CD4-positive, alpha-beta T cell treated with Interleukin-12 subunit alpha and Interleukin-12 subunit beta, for 1 hour (primary cell): ENCODE measurements at places on chromosomes 6 and 20.

- no peak for DNase-seq
Measured at GRCh38 chr6:91221072-91221720, 634.3 kb upstream of the MAP3K7 start.

DNA sequence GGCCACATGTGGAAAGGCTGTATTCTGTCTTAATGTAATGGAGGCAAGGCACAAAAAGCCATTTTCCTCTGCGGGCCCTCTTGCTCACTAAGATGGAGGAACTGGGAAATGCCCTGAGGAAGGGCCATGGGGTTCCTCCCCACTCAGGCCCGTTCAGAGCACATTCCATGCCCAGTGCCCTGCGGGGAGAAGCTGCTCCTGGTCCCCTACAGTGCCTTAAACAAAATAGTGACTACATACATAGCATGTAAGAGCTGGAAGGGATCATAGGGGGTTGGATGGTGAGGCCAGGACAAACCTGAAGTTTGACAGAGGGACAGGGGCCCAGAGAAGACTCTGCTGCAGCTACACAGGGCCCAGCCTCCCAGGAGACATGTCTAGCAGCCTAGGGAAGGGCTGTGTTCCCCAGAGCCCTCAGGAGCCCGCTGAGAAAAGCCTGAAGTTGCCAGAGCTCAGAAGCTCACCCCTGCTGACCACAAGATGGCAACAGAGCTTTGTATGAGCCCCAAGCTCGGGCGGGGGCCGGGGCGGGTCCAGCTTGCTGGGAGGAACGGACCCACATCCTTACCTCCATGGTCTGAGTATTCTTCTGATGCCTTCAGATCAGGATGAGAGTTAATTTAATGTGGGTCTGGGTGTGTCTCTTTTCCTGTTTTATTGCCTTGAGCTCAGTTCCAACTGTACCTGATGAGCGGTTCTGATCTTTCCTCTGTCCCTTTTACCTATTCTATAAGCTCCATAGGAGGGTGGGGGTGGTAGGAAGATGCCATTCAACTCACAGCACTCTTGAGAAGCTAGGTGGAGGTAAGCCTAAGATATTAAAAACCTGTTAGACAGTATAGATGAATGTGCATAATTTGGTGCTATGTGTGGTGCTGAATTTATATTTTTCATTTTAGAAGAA is 242.9 kb downstream of the CDC5L start:
- DNase-seq, result peak; percentile 33

DNA sequence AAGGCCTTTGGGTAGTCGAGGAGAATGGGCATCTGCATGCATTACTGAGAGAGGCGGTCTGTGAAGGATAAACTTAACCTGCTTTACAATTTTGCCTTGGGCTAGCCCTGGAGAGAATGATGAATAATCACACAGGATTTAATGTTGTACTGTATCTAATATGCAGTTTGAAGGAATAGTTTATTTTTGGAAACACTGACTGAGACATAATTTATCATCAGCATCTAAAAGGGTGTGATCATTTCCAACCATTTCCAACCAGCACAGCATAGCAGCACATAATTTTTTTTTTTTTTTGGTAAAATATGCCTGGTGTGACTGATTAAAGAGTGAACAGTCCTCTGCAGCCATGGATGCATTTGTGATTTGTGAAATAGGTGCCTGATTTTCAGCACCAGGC is 519.5 kb downstream of the PHF3 start:
- DNase-seq, result no peak

- DNase-seq, result no peak
Measured at GRCh38 chr20:63744574-63745423, 5.2 kb downstream of the SLC2A4RG start.

- DNase-seq, result no peak
Measured at GRCh38 chr20:45985573-45985972, 13.6 kb upstream of the ZNF335 start.

DNA sequence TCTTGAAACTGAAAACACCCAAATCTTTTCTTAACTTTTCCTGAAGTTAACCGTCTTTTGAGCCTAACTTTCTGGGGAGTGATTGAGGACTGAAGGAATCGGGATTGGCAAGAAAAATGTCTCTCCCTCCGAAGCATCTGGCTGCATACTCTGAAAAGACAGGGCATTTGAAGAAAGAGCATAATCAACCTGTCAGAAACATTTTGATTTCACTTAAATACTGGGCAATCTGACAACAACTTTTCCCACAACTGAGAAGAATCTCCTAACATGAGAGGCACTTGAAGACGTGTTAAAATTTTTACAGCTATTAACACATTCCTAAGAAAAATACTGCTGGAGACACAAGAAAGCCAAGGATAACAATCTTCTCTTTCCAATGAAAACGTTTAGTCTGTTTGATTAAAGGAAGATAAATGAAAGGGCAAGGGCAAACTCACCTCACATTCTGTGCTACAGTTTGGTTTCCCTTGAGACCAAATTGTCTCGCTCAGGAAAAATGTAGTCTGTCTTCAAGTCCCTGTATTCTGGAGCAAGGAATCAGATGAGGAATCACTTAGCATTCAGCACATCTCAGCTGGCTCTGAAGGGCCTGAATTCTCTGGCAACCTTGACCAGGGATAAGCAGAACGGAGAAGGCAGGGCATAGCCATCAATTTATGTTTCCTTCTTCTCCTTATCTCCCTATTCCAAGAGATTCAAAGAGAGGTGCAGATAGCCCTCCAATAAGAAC is 76.1 kb downstream of the TBX18 start:
- no peak for DNase-seq

DNA sequence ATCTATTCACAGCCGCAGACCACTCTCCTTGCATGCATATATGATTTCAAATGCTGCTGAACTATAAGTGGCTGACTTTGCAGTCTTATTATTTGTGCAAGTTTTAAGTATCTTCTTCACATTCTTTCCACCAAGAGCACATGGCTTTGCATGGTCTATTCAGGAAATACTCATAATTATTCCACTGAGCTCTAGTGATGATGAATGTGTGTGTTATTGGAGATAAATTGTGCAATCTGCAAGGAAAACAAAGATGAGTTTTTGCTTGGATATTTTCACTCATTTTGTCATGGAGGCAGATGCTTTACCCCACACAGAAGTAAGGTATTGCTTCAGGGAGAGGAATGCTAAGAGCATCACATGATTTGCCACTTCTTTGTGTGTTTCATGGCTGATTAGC is 764.6 kb downstream of the TBC1D32 start:
- no peak for DNase-seq

GRCh38 chr6:106517706-106518105 is 111.6 kb downstream of the RTN4IP1 start:
- no peak for DNase-seq

DNA sequence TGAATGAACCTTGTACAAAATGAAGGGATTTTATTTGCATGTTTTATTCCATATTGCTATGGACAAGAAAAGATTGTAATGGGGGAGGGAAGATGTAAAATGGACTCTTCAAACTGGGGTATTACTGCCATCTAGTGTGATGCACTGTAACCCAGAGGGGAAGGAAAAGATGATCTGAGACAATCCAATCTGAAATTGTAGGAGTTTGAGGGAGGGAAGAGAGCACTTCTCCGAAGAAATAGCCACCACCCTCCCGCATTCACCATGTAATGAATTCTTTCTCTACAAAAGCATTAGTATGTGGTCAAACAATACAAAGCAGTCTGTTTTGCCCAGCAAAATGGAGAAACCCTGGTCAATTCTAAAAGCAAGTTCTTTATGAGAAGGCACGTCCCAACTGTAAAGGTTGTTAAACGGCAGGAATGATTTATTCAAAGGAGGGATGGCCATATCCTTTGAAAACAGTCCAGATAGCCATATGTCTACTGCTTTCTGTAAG is 679.5 kb upstream of the NRSN1 start:
- DNase-seq, result no peak

DNA sequence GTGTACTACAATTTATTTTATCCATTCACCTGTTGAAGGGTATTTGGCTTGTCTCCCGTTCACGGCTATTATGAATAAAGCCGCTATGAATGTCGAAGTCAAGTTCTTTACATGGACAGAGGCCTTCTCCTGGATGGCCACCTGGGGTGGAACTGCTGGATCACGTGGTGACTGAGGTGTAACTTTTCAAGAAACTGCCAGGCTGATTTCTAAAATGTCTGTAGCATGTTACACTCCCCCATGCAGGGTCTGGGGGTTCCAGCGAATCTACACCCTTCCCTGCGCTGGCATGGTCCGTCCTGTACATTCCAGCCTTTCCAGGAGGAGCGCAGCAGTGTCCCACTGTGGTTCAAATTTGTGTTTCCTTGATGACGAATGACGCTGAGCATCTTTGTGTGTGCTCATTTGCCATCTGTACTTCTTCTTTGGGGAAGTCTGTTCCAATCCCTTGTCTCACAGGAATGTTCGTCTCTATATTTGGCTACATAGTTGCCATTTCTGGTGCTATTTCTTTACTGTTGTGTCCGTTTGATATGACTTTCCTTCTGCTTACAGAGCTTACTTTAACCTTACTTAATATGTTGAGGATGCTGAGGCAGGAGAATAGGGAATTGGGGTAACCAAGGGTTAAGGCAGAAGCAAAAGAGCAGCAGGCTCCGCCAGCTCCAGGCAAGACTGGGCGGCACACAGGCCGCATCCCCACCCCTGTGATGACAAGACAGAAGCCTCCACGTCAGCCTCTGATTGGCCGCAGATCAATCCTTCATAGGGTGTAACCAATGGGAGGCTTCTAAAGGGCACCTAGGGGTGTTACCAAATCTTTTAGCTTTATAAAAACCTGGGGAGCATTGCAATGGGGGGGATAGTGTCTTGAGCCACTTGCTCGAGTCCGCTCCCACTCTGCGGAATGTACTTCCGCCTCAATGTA is 106.6 kb downstream of the TAF4 start:
- DNase-seq, result no peak

DNA sequence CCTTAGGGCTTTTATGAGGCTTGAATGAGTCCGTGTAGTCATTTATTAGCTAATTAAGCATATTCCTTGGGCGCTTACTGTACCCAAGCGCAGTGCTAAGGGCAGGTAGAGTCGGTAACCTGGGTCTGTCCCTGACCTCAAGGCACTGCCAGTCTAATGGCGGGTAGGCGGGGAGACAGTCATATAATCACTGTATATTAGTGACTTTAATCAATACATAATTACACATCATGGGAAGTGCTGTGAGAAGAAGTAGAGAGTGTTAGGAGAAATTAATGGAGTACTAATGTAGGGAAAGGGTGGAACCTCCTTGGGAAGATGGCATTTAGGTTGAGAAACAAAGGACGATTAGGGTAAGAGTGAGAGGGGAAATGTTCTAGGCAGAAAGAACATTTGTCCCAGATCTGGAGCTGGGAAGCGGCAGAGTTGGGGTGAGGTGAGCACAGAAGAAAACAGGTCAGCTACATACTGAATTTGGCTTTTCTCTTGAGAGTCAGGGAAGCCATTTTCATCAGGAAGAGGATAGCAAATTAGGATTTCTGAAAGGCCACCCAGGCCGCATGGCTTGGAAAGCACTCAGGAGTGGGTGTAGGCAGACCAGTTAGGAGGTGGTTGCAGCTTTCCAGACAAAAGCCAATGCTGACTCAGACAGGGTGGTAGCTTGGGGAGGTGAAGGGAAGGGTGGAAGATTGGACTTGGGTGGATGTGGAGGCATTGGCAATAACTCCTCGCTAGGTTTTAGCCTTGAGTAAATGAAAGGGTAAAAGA is 954 bp upstream of the BLCAP start:
- no peak for DNase-seq

- no peak for DNase-seq
Measured at GRCh38 chr6:131510094-131510493, 62.9 kb upstream of the ARG1 start.

DNA sequence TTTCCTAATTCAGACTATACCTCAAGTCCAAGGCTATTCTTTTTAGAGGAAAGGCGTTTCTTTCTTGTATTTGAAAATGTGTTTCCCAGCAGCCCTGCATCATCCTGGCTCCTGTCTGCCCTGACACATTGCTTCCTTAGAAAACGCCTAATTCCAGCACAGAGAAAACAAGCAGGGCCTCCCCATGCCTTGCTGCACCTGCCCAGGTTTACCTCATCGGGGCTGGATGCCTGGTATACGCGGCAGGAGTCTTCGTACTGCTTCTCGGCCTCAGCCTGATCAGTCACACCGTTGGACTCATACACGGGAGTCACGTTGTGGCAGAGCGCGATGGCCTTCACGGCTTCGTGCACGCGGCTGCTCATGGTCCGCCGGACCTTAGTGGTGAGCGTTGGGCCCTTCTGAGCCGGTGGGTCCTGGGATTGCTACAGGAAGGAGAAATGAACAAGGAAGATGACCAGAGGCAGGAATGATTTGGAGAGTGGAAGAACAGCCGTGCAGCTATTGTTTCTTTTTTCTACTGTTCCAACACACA is 111.4 kb downstream of the ATP9A start:
- no peak for DNase-seq

GRCh38 chr20:62921119-62921687 is 5.1 kb downstream of the DIDO1 start:
- peak; percentile 75 for DNase-seq

GRCh38 chr6:29943053-29943966 is 978 bp downstream of the HLA-A start:
- peak; percentile 51 for DNase-seq

GRCh38 chr20:47273591-47274235 is 82.8 kb downstream of the ZMYND8 start:
- no peak for DNase-seq

- no peak for DNase-seq
Measured at GRCh38 chr20:24662752-24663365, 193.4 kb downstream of the SYNDIG1 start.

DNA sequence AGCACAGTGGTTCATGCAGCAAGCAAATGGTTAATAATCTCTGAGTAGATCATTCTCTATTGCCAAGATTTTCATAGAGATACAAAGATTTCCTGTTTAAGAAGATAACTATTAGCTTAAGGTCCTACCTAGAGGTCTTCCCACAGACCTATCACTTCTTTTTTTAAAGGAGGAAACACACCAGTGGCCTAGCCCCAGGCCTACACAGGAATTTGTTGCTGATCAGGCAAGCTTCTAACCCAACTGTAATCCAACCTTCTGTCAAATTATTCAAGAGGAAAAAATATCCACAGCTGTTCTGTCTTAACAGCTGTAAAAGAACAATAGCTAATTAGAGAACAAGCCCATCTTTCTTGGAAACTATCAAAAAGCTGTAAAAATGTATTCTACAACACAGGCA is 332.8 kb downstream of the BTBD9 start:
- no peak for DNase-seq

DNA sequence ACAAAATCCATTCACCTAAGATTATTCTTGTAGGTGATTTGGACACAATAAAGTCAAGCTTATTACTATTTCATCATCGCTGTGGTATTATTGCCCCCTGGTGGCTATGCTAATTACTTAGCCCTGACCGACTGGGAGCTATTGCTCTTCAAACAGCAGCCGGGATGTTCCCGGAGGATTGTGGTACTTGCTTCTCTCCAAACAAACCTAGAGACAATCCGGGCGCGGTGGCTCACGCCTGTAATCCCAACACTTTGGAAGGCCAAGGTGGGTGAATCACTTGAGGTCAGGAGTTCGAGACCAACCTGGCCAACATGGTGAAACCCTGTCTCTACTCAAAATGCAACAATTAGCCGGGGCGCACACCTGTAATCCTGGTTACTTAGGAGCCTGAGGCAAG is 15.4 kb upstream of the STMND1 start:
- DNase-seq, result peak; percentile 34

DNA sequence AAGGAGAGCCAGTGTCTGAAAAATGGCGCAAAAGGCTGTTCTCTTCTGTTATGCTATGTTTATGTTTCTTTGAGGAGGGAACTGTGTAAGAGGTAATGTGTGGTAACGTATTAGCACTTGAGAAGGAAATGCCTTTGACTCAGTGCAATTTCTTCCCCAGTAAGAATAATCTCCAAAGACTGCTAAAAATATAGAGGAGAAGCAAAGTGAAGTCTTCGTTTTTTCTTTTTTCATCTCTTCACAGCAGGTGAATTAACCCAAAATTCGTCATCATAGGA is 47.1 kb upstream of the IFNGR1 start:
- DNase-seq, result no peak
